Fibroblast of villous mesenchyme (primary cell): ENCODE measurements at places on chromosomes 13 and 19. TPM values are rescaled to one million over a fixed set of nuclear protein-coding genes. Genes with fewer than 3 reads are reported as not detected.
A peak's percentile ranks its signal among the peaks of the same experiment; 100 is the strongest.

DNA sequence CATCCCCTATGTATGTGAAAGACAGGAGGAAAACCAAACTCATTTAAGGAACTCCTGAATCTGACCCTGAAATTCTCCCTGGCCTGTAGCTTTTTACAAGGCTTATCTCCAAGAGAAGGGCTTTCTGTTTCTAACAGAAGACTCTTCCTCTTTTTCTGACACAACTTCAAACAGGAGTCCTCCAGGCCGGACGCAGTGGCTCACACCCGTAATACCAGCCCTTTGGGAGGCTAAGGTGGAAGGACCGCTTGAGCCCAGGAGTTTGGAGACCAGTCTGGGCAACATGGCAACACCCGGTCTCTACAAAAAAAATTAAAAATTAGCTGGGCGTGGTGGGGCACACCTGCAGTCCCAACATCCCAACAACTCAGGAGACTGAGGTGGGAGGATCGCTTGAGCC lies 41.9 kb downstream of the CARS2 start:
- no peak for DNase-seq

- DNase-seq, result no peak
Observed at GRCh38 chr13:34467450-34468083, 474.5 kb upstream of the NBEA start.

DNA sequence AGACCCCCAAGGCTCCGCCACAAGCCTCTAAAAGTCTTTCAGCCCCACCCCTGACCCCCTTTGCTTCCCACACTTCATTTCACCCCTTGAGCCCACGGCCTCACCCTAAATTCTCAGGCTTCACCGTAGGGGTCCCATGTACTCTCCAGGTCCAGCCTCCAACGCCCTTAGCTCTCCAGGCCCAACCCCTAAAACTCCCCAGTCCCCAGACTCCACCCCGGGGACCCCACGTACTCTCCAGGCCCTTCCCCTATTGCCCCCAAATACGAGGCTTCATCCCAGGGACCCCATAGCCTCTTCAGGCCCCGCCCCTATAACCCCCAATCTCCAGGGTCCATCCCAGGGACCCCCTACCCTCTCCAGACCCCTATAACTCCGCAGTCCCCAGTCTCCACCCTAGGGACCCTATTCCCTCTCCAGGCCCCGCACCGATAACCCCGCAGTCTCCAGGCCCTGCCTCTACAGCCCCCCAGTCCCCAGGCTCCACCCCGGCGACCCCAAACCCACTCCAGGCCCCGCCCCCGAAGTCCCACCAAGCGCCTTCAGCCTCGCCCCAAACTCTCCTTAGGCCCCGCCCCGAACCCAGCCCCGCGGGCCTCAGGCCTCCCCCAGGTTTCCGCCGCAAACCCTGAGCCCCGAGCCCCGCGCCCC lies 619 bp downstream of the MED16 start:
- no peak for DNase-seq

- DNase-seq, result no peak
Observed at GRCh38 chr13:34322014-34322742, 504.2 kb downstream of the RFC3 start.

Gene SIGLEC8
- total RNA-seq, result not detected in 2 replicates

Gene SYCN
- not detected in 2 replicates for total RNA-seq

Gene FZR1
- total RNA-seq, result 37.6 and 40.3 TPM in 2 replicates

DNA sequence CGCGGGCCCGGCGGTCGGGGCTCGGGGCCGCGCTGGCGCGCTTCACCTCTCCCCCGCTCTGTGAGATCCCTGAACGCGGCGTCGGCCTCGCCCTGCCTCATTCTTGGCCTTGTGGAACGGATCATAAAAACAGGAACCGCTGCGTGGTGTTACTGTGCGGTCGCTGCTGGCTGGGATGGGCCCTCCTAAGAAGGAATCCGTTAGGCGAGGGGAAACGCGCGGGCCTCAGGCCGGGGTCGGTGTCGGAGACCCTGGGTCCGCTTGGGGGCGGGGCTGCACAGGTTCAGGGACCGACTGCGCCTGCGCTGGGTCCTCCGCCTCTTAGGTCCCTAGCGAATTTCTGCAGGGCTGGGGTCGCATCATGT lies 381 bp downstream of the CKAP2 start:
- DNase-seq, result peak; percentile 76

DNA sequence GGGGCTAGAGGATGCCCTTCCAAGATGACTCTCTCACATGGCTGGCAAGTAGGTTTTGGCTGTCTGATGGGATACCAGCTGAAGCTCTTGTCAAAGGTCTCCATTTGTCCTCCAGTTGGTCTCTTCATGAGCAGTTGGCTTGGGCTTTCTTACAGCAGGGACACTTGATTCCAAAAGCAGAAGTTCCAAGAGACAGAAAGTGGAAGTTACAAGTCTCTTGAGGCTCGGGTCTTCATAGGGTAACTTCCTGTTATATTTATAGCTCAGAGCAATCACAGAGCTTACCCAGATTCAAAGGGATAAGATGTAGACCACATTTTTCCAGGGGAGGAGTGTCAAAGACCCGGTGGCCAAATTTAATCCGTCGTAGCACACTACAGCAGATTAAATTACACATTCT lies 440.0 kb downstream of the RFC3 start:
- no peak for DNase-seq

DNA sequence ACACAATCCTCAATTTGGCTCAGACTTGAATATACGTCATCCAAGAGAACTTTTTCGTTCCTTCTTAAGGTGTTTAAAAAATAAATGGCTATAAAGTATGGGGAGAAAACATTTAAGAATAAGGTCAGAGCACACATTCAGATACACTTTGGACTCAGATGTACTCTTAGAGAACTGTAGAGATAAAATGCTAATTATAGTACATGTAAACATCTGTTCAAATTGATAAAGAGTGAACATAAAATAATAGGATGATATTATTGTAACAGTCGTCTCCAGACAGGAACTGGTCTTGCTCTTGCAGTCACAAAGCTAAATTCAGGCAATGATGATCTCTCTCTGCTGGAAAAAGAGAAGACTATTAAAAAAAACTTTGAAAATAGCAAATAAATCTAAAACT lies 91.4 kb downstream of the RBM26 start:
- DNase-seq, result no peak

Gene LRG1
- not detected in 2 replicates for total RNA-seq

GRCh38 chr19:35265900-35266519 lies 2.8 kb upstream of the USF2 start:
- DNase-seq, result no peak

DNA sequence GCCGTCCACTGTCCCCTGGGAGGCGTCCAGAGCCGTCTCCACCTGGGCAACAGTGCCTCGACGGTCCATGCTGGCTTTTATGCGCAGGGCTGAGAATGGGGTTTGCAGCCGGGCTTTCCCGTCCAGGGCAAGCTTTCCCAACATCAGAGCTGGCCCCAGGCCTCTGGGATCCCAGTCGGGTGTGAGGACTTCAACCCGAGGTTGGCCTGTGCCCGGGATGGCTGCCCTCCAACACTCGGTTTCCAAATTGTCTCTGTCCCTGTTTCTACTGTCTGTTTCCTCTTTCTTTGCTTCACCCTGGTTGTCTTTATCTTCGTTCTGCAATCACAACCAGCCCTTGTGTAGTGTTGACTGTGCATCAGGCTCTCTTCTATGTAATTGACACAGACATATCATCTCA lies at the start of gene IFNL4:
Gene IFNL4 (minus strand): TSS at position 51 of the 400 bp plus-strand sequence.
- DNase-seq, result no peak

Gene IFI30
- total RNA-seq, result 24.2 and 29.0 TPM in 2 replicates

DNA sequence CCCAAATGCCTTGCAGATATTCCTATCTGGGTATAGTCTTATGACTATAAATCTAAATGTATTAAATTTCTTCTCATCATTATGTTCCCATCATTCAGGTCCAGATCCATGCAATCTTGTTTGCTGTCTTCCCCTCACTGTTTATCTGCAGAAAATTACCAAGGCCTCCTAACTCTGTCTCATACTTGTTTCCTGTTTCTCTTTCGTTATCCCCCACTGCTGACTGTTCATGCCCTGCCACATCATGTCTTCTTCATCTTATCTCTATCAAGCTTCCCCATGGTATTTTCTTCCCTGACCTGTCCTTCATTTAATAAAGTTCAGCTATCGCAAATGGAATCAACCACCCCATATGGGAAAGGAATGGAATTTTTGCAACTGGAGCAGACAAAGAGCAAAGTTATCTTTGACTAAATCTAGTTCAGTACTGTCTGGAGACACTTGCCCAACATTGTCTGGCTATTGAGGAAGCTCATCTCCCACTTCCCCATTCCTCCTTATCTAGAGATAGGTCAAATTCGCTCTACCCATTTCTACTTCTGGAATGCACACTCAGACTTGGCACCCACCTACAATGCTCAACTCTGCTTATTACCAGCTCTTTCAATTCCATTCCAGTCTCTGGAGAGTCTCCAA lies 1358.1 kb downstream of the EFNB2 start:
- DNase-seq, result peak; percentile 1

Gene WDR62
- 5.5 and 7.8 TPM in 2 replicates for total RNA-seq

DNA sequence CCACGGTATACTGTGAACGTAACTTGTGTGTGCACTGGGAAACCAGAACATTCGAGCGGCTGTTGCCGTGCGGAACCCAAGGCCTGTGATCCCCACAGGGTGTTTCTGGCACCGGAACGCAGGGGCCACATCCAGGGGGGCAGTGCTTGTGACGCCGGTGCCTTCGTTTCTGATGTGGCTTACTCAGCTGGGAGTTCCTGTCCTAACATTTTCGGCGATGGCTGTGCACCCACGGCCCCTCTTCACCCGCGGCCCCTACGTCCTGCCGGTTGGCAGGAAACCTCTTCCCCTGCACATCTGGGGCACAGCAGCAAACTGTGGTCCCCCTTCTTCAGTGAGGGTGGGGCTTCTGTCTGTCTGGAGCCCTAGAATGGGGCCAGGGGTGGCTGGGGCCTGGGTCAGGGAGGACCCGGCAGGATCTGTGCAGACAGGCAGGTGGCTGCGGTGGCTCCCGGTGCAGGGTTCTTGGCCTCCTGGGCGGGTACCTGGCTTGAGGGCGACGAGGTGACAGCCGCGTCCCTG lies 26.2 kb downstream of the CSNK1G2 start:
- no peak for DNase-seq

DNA sequence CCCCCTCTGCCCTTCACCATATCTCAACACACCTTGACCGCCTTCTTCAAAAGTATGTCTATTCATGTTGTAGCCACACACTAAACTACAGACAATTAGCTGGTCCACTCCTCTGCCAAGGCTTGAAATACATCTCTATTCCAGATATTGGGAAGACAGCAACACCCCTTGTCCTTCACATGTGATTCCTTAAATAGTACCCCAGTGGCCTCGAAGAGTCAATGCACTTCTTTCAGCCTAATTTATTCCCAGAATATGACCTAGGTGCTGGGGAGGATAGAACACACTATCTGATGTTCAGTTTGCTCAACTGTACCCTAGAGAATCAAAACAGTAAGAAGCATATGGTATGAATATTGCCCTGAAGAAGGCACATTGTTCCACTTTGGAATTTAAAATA lies 82.4 kb upstream of the DACH1 start:
- no peak for DNase-seq

Gene MAP4K1
- 0.32 TPM in 1 of 2 replicates, not detected in the other for total RNA-seq

DNA sequence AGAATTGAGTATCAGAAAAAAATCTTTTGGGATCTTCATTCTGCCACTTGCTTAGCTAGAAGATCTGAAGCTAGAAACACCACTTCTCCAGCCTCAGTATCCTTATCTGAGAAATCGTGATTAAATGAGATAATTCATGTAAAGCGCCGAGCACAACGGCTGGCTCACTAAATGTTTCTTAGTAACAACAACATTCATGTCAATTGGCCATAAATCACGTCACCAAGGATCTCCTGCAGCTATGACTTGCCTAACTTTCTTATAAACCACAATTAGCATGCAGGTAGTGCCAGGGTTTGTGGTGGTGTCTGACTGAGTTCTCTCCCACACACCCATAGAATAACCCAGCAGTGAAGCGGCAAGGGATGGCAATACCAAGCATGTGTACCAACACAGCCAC lies 501.3 kb downstream of the EFNB2 start:
- peak; percentile 2 for DNase-seq

- no peak for DNase-seq
Observed at GRCh38 chr13:97310809-97311436, 88.8 kb downstream of the MBNL2 start.

DNA sequence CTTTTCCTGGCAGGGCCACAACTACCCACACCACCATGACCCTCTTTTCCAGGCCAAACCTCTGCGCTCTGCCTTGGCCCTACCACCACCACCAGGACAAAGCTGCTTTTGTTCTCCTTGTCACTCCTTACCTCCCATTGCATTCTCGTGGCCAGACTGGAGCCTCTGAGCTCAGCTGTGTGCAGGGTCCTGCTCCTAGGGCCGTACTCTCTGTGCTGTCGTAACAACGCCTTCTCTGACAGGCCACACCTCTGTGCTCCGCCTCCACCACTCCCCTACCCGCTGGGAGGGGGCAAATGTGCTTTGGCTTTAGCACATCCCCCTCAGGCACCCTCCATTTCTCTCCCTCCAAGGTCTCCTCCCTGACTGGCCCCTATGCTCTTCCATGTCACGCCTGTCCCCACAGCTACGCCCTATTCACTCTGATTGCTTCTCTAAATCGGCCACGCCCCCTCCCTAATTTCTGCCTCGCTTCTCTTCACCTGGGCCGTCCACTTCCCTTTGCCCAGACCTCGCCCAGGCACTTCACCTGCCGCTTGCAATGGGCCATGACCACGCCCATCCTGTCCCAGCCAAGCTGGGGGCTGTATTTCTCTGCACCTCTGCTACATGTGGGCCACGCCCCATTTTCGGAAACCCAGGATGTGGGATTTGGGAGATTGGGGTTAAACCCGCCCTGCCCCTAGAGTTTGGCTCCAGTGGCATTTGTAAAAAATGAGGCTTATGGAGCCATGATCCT lies 472.3 kb downstream of the KLF12 start:
- DNase-seq, result no peak

DNA sequence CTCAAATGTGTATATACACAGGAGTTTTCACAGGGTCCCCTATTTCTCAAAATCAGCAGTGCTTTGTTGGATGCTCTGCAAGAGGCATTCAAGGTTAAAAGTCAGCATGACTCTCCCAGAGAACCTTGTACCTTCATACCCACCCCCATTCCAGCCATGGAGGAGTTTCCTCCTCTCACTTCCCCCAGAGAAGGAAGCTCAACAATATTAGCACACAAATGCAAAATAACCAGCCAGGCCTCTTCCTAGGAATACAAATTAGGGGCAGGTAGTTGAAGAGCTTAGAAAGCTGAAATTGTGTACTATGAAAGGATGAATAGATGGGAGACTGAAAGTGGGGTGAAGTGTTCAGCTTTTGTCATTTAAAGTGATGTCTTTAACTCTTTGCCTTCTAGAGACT lies 43.8 kb downstream of the SPRY2 start:
- DNase-seq, result no peak

Gene ADGRL1
- 1.7 and 1.9 TPM in 2 replicates for total RNA-seq

Gene DPF1
- total RNA-seq, result 1.7 and 3.5 TPM in 2 replicates

- no peak for DNase-seq
Observed at GRCh38 chr13:43238341-43239083, 215.1 kb downstream of the DNAJC15 start.

DNA sequence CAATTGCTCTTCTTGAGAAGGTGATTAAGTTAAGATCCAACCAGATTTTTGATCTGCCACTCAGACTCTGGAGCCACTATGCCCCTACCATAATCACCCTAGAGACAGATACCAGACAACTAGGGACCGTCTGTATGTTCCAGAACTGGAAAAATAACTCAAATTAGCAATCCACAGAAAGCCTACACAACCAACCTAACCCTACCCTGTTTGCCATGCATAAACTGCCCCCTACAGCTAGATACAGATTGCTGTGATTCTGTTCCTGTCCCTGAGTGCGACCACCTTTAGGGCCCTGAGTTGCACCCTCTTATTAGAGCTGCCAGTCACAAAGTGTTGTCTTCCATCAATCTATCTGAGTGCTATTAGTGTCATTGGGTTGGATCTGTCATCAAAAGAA lies 929.8 kb upstream of the SLITRK1 start:
- no peak for DNase-seq

GRCh38 chr19:36046443-36047050 lies 7.5 kb downstream of the THAP8 start:
- DNase-seq, result peak; percentile 30

GRCh38 chr13:52405767-52406494 lies at the start of gene THSD1:
TSS of gene THSD1 (minus strand) at chr13:52406172. CDS start at chr13:52402600, 3,572 bp downstream.
- DNase-seq, result peak; percentile 40
